ENCODE measurements at places on chromosomes 7 and 10.

- no peak for DNase-seq
These were observed 59.3 kb downstream of the CYP2C9 start for GRCh38 chr10:94997741-94998174.

DNA sequence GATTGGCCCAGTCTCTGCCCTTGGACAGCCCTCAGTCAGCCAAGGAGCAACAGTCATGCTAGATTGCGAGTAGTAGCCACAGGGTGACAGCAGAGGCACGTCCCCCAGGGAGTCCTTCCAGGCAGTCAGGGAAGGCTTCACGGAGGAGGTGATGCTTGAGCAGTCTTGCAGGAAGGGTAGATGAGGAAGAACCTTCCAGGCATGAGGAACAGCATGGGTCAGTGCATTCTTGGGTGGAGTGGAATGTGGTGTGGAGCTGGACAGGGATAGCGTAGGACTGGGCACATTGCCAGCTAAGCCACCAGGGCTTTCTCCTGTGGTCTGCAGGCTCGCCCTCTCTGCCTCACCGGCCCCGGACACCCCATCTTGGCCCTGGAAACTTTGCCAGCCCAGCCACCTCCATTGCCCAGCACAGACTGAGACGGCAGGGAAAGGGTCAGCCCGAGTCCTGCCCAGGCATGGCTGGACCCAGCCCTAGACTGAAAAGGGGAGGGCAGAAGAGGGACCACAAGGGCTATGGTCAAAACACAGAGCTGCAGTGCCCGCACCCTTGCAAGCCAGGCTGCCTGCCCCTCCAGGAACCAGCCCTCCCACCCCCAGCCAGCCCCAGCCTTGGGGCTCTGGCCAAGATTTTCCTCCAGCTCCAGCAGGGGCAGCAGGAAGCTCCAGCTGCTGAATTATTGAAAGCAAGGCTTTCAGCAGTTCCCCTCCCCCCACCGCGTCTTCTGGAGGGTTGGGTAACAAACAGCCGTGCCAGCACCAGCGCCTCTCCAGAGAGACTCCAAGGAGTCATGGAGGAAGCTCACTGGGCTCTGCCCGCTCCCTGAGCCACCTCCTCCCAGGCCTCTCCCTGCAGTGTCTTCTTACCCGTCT is 18.7 kb downstream of the SRRM3 start:
- peak; percentile 89 for DNase-seq

GRCh38 chr7:112873831-112874553 is 83.8 kb upstream of the TMEM168 start:
- peak; percentile 21 for DNase-seq

DNA sequence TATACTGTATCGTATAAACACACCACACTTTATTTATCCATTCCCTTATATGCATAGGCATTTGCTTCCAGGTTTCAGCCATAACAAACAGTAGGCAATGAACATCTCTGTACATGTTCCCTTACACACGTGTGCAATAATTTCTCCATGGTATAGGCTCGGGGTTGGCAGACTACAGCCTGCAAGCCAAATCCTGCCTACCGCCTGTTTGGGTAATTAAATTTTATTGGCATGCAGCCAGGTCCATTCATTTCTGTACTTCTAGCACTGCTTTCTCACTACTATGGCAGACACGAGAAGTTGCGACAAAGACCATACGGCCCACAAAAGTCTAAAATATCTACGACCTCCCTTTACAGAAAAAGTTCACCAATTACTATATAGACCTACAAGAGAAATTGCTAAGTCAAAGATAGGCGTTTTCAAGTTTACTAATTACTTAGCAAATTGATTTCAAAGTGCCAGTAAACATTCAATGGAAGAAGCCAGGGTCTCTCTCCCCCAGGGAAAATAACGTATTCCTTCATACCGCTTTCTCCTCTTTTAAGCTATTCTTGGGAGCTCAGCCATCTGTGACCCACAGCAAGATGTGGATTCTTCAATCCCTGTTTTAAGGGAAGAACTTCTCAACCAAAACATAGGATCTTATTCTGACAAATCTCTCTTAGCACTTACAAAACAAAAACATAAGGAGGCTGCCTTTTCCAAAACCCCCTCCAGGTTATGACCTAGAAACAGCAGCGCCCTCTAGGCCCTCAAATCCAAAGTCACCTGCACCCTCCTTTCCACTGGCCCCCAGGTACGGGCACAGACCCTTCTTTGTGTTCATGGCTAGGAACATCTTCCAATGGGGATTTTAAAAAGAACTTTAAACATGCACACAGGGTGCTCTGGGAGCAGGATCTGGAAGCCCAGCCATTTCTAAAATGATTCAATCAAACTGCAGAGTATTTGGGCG is 100.5 kb downstream of the FGFR2 start:
- DNase-seq = no peak

Data from amniotic epithelial cell (primary cell).